Adrenal gland (tissue), 19 donors: ENCODE measurements at places on chromosomes 5 and 9.

DNA sequence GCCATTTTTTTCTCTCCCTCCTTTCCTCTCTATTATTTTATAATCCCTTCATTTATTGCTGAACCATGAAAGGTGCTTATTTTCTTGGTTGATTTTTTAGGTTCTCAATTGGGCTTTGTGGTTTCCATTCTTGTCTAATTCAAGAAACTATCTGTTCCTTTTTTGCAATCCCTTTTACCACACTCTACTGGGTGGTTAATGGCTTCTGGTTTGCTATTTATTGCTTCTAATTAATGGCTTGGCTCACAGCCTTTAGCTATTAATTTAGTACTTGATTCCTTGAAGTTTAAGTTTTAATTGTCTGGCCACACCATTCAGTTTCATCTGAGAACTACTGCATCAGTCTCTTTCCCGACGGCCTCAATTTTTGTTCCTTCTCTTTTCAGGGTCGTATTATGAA is 5.6 kb downstream of the FRRS1L start:
- no peak for DNase-seq

- no peak for DNase-seq
Measured at GRCh38 chr5:154506049-154506715, 28.2 kb upstream of the HAND1 start.

DNA sequence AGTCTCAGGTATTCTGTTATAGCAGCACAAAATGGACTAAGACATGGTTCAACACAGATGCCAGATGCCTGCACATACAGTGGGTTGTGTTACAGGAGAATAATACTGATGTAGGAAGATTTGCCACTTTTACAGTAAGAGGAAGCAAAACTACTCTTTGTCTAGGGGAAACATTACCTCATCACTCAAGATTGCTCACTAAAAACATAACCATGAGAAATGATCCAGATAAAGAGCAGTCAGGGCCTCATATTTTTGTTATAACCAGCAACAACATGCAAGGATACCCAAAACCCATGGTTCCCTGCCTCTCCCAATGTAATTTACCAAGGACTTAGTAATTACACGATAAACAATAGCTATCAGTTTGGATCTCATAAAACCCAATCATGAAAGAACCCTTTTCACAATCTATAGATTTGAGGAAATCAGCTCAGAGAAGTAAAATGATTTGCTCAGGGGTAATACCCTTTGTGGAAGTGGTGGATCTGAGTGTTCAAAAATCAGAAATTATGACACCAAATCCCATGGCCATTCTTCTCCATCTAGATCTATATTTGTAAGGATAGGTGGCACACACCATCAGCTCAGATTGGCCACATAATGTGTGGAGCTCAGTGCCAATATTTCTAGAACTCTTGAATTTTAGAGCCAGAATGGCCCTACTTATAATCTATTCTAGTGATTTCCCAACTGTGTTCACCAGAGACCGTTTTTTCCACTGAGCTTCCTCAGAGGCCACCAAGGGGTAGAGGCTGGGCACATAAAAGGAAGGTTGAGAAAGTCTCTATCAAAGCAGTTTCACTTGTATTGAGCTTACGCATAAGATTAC is 27.8 kb downstream of the DPYSL3 start:
- no peak for DNase-seq

- DNase-seq: no peak
Measured at GRCh38 chr5:22908129-22908528, 55.0 kb upstream of the CDH12 start.

GRCh38 chr9:108445431-108446071 is 410.2 kb downstream of the ACTL7B start:
- no peak for DNase-seq

GRCh38 chr5:919356-920000 is 26.8 kb downstream of the TRIP13 start:
- DNase-seq: no peak

DNA sequence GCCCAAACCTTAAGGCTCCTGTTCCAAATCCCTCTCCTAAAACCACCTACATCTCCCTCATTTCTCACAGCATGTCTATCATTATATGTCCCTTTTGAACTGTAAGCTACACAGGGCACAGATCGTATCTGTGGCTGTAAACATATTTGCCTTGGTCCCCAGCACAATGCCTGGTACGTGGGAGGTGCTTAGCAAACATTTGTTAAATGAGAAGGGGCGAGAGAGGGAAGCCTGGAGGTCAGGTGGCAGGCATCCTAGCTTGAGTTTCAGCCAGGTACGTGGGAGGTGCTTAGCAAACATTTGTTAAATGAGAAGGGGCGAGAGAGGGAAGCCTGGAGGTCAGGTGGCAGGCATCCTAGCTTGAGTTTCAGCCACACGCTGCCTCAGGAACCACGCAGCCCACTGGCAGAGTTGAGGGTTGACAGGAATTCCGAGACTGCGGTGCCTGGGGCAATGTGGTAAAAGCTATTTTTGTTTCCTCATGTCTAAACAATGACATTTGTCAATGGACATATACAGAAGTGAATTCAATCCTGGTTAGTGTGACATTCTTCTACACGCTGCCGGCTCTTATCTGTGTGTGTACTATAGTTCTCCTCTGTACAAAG is 113.6 kb downstream of the EFNA5 start:
- no peak for DNase-seq

DNA sequence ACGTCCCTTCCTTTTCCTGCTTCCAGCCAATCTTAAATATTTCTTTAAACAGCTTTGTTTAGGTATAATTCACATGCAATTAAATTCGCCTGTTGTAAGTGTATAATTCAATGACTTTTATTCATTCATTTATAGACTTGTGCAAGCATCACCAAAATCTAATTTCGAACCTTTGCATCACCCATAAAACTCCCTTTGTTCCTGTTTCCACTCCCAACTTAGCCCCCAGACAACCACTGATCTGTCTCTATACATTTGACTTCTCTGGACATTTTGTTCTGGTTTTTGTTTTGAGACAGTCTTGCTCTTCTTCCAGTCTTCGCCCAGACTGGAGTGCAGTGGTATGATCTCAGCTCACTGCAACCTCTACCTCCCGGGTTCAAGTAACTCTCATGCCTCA is 71.5 kb downstream of the NR6A1 start:
- DNase-seq: no peak

DNA sequence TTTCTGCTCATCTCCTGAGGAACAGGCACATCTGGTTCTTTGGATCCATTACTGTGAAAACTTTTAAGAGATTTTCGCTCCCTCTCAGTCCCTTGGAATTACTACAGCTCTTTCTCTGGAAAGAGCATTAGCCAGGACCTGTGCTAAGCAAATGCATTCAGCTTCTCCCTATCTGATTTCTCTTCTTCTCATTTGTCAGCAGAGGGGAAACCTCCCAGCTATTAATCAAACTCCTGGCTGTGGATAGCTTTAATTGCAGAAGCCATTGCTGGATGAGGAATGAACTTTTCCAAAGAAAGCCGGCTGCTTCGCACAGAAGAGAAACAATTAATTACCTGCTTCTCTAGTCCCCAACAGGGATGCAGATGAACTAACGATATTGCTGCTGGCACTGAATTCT is 37.9 kb downstream of the TLR4 start:
- no peak for DNase-seq

- no peak for DNase-seq
Measured at GRCh38 chr9:15221746-15222145, 85.3 kb downstream of the TTC39B start.

- no peak for DNase-seq
Measured at GRCh38 chr9:123069010-123069481, 35.6 kb downstream of the GPR21 start.

DNA sequence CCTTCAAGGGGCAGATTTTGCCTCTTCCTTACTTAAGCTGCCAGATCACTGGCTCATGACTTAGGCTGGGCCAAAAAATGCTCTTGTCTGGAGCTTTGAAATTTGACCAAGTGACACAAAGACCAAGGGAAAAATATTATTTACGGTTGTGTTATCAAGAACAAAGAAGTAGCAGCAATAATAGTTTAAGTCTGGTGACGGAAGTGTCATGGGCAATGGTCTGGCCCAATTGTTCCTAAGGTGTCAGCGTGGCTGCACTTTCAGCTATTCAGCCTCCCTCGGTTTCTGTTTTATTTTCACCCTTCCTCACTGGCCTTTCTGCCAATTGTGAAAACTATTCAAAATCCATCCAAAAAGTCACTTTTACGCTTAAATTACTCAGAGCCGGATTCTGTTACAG is 185.3 kb downstream of the CDH18 start:
- DNase-seq: no peak

DNA sequence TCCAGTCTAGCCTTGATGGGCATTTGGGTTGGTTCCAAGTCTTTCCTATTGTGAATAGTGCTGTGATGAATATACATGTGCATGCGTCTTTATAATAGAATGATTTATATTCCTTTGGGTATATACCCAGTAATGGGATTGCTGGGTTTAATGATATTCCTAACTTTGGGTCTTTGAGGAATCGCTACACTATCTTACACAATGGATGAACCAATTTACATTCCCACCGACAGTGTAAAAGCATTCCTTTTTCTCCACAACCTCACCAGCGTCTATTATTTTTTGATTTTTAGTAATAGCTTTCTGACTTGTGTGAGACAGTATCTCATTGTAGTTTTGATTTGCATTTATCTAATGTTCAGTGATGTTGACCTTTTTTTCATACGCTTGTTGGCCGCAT is 1040.1 kb downstream of the MAT2B start:
- DNase-seq: no peak

GRCh38 chr9:111938427-111938800 is 41.8 kb downstream of the UGCG start:
- DNase-seq: no peak

GRCh38 chr9:123174079-123174478 is 94.3 kb downstream of the STRBP start:
- no peak for DNase-seq

DNA sequence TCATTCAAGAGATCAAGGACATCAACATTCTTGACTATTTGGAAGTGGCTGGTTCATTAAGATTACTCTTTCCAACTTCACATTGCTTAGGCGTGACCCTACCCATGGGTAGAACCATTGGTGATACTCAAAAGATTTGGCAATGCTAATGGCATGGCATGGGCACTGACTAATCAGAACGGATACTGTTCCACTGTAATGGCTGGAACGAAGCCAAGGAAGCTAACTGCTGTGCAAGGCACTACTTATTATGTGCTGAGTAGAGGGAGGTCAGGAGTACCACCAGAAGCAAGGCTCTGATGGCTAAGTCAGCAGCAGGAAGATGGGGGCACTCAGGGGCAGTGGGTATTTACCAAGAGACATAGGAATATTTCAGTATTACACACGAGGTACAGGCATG is 31.9 kb downstream of the GNA14 start:
- no peak for DNase-seq

DNA sequence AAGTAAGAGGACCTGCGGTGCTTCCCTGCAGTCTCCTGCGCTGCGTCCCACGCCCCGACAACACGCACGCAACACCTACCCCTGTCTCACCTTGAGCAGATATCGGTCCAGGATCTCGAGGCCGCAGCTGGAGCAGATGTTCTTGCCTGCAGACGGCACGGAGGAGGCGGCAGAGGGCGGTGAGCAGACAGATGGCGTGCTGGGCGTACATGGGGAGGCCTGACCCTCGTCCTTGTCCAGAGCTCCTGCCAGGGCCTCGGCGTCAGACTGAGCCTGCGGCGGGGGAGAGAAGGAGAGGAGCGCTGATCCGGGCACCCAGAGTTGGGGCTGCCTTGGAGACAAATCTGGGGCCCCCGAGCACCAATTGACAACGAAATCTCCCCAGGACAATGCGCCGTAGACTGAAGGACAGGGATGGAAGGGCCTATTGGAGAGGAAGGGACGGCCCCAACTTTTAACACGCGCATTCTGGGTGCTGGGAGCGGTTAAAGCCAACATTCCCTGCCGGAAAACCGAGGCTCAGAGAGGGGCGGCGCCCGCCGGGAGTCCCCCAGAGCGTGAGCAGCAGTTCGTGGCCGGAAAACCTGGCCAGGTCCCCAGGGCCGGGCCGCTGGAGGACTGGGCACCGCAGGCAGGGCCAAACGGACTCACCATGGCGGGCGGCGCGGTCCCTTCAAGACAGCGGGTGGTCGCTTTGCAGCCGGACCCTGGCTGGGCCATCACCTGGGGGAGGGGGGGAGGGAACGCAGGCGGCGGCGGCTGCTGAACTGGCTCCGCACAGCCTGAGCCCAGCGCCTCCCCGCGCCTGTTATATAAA is 1.8 kb downstream of the LHX6 start:
- DNase-seq: peak; percentile 23

- DNase-seq: no peak
Measured at GRCh38 chr5:110968246-110969005, 103.1 kb upstream of the TSLP start.

- DNase-seq: no peak
Measured at GRCh38 chr5:132000677-132001453, 10.6 kb downstream of the ACSL6 start.

- no peak for DNase-seq
Measured at GRCh38 chr5:58775701-58776262, 192.9 kb downstream of the RAB3C start.

- DNase-seq: no peak
Measured at GRCh38 chr9:129774791-129775447, 22.1 kb upstream of the PTGES start.

DNA sequence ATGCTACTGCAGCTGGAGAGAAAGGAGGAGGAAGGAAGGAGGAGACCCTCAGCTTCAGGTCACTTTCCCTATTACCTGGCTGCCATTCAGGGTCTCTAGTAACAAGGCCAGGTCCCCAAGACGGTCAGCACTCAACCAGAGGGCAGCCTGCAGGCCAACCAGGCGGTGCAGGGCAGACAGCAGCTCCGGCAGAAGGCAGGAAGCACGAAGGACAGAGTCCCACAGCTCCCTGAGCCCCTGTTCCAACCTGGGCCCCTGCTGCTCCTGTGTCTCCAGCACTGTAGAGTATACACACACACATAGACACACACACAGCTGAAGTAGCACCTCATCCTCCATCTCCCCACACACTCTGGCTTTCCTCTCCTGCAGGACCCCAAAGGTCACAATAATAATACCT is 1.7 kb downstream of the FANCG start:
- no peak for DNase-seq

DNA sequence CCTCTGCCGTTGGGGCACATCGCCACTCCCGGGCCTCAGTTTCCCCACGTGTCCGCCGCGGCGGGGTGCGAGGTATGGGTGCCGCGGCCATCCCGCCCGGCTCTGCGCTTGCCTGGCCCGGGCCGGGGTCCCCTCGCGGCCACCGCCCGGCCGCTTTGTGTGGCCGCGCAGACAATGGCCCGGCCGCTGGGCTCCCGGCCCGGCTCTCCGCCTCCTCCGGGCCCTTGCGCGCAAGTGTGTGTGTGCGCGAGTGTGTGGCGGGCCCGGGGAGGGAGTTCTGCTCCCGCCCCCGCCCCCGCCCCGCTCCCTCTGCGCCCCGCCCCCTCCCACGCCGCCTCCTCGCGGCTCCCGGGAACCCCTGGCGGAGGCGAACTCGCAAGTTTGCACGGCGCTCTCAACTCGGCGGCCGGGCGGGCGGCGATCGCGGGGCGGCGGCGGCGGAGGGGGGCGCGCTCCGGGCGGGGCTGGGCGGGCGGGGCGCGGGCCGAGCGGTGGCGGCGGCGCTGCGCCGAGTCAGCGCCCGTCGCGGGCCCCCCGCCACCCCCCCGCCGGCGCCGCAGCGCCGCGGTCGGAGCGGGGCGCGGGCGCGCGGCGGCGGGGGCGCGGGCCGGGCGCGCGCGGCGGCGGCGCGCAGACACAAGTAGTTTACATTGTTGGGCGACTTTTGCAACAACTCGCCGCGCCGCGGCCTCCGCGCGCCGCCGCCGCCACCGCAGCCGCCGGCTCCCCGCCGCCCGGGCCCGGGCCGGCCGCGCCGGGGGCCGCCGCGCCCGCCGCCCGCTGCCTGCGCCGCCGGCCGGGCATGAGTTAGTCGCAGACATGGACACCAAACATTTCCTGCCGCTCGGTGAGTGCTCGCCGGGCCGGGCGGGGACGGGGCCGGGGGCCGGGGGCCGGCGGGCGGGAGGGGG is at the start of gene RXRA:
Gene RXRA, plus strand, starts transcription at position 643 of the 911 bp plus-strand sequence. Its CDS starts 177 bp downstream, at position 820.
- DNase-seq: peak; percentile 89

- DNase-seq: no peak
Measured at GRCh38 chr5:14332746-14333145, 189.6 kb downstream of the TRIO start.
